DMS53 (cell line): ENCODE measurements at places on chromosomes 5 and 9.
A peak's percentile ranks its signal among the peaks of the same experiment; 100 is the strongest.

DNA sequence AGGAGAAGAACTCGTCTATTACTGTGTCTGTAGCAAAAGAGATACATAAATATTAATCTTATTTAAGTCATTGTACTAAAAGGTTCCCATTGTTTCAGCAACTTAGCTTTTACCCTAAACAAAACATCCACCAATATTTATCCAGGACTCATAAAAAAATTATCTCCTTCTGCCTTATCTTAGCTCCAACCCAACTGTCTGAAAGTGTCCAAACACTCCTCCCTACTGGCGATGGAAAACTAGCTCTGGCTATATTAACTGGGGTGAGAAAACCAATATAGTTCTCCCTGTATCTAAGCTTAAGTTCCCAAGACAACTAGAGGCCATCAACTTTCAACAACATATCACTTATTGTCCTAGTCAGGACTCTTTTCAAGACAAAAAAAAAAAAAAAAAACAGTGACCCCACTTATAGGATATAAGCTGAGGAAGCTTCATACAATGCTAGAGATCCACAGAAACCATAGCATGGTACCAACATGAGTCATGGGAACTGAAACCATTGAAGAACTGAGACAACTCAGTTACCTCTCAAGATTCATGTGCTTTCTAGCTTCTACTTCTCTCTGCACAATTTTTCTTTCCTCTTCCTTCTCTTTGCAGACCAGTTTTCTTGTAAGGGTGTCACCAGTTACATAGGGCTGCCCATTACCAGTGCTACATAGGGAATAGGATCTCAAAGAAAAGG is 150.7 kb upstream of the RASA1 start:
- DNase-seq: no peak

DNA sequence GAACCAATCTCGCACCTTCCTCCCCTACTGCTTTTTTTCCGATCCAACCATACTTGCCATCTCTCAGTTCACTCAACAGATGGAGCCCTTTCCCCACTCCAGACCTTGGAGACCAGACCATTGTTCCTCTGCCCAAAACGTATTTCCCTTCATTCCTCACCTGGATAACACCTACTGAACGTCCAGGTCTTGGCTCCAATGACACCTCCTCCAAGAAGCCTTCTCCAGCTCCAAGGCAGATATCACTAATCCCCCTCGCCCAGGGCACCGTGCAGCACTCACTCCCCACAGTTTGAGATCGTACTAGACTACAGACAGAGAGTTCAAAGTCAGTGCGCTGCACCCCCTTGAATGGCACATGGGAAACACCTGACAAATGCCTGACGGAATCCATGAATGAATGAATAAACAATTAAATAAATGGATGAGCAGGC is 47.1 kb upstream of the AKNA start:
- peak; percentile 71 for DNase-seq

DNA sequence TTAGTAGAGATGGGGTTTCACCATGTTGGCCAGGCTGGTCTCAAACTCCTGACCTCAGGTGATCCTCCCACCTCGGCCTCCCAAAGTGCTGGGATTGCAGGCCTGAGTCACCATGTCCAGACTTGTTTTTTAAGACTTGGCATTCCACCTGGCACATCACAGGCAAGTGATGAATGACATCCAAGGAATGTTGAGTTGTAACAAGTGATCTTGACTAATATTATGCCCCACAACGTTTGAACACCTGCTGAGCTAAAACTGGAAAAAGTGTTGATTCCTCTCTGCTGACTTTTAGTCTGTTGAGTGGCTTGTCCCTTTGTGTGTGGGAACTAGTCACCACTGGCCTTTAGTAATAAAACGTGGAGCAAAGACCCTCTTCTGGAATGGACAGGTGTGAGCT is 54.6 kb downstream of the SUB1 start:
- no peak for DNase-seq

DNA sequence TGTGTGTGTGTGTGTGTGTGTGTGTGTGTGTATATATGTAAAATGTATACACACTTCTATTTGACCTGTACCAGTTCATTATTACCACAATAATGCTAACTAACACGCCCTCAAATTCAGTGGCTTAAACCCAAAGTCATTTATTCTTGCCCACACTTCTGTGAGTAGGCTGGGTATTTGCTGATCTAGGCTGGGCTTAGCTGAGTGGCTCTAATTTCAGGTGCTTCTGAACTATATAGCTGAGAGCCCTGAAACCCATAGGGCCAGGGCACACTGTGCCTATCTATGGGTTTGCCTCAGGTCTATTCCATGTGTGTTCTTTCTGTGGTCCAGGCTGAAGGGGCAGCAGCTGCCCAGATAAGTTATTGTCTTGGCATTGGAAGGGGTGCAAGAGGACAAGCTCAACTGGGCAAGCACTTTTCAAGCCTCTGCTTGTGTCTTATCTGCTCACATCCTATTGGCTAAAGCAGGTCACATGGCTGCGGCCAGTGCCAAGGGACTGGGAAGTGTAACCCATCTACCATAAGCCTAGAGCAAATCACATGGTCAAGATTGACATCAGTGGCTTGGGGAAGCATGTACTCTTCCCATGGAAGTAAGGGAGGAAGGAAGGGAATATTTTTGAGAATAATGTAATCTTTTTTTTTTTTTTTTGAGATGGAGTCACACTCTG is 139.9 kb downstream of the PALM2AKAP2 start:
- DNase-seq: peak; percentile 3

DNA sequence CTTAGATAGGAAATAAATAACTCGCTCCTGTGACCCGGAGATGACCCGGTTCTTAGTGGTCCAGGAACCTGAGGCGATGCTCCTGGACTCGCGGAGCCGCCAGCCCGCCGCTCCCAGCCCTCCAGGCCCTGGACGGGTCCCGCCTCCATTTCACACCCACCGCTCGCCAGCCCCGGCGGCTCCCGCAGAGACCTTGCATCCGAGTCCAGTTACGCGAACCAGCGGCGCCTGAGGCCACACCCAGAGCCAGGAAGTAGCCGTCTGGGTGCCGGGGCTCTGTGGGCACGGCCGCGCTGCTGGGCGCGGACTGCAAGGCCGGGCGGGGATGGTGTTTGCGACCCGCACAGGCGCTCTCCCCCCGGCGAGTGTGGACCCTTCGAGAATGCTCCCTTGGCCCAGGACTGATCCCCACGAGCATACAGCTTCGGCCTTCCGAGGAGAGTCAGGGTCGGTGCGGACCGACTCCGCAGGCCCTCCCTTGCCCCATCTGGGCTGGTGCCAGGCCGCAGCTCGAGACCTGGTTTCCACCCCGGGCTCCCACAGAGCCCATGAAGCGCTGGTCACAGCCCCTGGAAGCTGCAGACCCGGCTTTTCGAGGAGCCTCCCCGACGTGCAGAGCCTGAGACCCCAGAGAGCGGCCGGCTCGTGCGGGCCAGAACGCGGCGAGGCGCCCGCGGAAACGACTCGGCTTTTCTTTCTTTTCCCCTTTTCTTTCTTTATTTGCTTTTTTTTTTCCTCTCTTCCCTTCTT is 5.2 kb upstream of the BARX1 start:
- no peak for DNase-seq

DNA sequence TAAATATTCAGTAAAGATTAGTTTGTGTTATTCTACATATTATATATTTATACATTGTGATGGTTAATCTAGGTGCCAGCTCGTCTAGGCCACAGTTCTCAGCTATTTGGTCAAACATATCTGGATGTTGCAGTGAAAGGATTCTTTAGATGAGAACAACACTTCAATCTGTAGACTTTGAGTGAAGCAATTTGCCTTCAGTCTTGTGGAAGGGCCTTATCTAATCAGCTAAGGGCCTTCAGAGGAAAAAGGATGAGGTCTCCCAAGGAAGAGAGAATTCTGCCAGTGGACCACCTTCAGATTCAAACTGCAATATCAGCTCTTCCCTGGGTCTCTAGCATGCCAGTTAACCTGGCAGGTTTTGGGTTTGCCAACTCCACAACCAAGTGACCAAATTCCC is 112.0 kb downstream of the SH3TC2 start:
- DNase-seq: no peak

DNA sequence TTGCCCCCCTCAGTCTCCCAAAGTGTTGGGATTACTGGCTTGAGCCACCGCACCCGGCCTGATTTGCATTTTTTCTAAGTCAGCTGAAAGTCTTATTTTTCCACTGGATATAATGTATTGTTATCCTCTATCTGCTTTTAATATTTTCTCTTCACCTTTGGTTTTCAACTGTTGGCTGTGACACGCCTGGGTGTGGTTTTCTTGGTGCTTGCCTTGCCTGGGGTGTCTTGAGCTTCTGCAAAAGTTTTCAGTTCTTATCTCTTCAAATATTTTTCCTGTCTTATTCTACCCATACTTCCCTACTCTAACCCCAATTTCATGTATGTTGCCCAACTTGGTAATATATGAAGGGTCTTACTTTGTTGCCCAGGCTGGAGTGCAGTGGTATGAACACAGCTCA is 4.3 kb upstream of the MXD3 start:
- no peak for DNase-seq

DNA sequence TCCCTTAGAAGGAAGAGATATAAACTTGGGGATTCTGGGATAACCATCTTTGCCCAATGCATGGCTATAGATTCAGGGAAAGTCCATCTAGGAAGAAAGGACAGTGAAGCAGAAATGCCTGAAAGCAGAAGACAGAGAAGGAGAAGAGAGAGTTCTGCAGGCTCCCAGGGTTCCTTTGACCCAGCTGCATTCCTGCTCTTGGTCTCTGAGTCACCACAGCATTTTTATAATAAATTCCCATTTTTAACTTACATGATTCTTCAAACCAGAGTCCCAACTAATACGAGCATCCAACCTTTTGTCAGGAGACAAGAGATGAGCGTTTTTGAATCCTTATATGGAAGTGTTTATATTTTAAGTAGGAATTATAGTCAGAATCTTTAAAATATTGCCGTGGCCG is 12.0 kb upstream of the AOPEP start:
- no peak for DNase-seq

- no peak for DNase-seq
These were observed 2.1 kb downstream of the LECT2 start for GRCh38 chr5:135952683-135953082.

DNA sequence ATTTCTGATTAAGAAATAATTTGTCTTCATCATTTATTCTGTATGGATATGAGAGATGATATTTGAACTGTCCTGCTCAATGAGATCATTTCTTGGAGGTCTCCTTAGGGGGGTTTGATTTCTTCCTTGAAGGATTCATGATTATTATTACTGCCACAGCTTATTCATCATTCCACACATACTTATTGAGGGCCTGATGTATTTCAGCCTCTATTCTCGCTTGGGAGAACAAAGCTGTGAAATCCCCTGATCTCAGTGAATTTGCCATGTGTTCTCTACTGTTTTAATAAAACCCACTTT is 36.9 kb downstream of the PARP8 start:
- DNase-seq: no peak

- DNase-seq: peak; percentile 29
These were observed 1365.5 kb upstream of the CDH9 start for GRCh38 chr5:28403846-28404245.

DNA sequence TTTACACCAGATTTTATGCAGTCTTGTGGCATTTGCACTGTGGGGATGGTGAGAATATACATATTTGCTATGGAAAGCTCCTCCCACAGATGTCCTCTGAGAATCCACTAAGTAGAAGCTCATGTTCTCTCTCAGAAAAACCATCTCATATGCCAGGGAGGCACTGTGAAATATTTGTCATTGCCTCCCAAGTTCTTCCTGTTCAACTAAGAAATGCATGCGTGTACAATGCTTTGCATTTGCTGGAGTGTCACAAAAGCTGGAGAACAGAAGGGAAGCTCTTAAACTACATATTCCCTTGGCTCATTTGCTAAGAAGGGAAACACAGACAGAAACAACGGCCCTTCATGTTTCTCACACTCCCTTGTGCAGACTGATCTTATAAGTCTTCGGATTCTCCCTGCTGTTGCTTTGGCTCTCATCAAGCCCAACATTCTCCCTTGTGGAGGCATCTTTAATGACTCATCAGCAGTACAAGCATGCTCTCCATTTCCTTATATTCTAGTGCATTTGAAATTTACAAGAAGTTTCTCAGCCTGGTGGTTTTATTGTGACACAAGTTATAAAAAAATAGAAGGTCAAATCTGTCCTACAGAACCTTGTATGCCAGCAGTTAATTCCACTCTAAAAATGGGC is 220.6 kb downstream of the TRIM36 start:
- DNase-seq: no peak

DNA sequence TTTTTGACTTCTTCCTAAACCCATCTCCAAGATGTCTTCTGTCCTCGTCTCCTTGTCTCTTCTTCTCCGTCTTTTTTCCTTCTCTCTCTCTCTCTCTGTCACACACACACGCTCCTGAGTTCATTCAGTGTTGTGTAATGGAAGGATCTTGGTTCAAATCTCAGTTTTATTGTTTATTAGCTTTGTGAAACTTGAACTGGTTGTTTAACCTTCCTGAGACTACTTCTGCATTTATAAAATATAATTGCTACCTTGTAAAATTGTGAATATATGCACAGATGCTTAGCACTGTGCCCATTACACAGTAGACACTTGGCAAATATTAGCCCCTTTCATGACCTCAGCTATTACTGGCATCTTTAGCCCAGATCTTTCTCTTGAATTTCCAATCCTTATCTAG is 2.4 kb upstream of the NADK2 start:
- DNase-seq: no peak

DNA sequence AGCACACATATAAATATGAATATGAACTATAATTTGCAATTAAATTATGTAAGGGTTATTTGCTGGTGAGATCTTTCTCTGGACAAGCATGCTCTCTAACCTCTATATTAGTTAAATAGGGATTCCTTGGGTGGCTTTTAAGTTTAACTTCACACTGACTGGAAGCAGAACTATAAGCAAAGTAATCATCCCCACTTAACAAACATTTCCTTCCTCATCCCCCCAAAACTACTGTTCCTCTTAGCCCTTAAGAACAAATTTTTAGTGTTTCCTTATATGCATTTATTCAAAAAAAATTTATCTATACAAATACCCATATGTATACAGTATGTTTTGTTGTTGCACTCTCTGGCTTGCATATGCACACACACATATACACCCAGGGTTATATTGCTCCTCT is 512.1 kb upstream of the MEF2C start:
- no peak for DNase-seq

GRCh38 chr9:137720571-137721110 is 101.8 kb downstream of the EHMT1 start:
- DNase-seq: no peak

DNA sequence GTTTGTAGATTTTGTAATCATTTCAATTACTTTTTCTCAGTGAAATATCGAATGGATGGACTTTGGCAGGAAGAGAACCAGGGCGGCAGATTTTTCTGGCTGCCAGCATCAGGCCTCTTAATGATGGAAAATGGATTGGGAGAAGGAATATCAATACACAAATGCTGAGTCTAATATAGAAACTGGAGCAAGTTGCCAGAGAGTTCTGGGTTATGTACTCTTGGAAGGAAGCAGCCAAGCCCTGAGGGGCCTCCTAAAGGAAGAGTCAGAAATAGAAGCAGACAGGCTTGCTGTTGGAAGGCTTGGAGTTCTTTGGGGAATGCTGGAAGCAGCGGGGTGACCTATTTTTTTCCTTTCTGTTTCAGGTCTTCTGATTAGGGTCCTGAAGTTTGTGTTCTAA is 428.6 kb downstream of the DMAC1 start:
- DNase-seq: no peak

DNA sequence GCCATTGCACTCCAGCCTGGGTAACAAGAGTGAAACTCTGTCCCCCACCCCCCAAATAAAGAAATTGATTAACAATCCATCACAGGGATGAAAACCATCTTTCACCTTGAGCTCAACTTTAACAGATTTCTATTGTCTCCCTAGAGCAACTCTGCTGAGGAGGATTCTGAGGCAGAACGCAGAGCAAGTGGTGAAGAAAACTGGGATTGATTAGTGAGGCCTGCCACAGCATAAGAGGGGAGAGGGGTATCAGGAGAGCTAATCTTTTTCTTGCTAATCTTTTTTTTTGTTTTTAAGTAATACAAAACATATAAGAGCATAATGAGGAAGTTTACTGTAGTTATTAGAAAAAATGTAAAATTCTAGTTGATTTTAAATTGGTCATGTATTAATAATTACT is 8.9 kb downstream of the TXNDC8 start:
- DNase-seq: no peak
